ENCODE measurements at places on chromosomes 11 and 22.

- DNase-seq = no peak
These were observed 37.4 kb upstream of the TOLLIP start for GRCh38 chr11:1346669-1347390.

GRCh38 chr22:49152127-49152938 is 675.3 kb downstream of the BRD1 start:
- DNase-seq = no peak

- DNase-seq = no peak
These were observed 35.4 kb downstream of the MOB2 start for GRCh38 chr11:1450949-1451710.

DNA sequence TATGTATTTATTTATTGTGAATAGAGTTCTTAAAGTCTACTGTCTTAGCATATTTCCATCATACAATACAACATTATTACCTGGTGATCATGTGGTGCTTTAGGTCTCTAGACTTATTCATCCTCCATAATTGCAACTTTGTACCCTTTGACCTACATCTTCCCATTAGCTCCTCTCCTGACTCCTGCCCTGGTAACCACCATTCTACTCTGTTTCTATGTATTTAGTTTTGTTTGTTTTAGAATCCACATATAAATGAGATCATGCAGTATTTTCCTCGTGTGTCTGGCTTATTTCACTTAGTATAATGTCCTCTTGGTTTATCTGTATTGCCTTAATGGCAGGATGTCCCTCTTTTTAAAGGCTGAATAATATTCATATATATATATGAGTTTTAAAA is 22.7 kb downstream of the NCAM1 start:
- DNase-seq = no peak

GRCh38 chr11:44684859-44685281 is 41.9 kb upstream of the TSPAN18 start:
- DNase-seq = no peak

DNA sequence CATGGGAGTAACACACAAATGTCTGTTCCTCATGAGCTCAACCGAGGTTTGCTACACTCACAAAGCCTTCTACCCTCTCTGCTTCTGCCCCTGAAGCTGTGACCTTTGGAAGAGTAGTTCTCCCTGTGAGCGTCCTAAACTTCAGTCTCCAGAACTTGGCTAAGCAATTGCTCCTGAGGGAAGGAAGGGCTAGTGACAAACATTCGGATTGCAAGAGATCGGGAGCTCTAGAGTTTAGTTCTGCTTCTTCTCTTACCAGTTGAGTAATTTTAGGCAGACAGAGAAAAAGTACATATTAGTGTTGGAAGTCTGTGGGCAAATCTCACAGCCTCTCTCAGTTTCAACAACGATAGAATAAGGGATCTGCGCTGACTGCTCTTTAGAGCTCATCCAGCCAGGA is 27.3 kb upstream of the ELF5 start:
- no peak for DNase-seq

- no peak for DNase-seq
These were observed 3.2 kb upstream of the CACNA1I start for GRCh38 chr22:39567135-39567946.

DNA sequence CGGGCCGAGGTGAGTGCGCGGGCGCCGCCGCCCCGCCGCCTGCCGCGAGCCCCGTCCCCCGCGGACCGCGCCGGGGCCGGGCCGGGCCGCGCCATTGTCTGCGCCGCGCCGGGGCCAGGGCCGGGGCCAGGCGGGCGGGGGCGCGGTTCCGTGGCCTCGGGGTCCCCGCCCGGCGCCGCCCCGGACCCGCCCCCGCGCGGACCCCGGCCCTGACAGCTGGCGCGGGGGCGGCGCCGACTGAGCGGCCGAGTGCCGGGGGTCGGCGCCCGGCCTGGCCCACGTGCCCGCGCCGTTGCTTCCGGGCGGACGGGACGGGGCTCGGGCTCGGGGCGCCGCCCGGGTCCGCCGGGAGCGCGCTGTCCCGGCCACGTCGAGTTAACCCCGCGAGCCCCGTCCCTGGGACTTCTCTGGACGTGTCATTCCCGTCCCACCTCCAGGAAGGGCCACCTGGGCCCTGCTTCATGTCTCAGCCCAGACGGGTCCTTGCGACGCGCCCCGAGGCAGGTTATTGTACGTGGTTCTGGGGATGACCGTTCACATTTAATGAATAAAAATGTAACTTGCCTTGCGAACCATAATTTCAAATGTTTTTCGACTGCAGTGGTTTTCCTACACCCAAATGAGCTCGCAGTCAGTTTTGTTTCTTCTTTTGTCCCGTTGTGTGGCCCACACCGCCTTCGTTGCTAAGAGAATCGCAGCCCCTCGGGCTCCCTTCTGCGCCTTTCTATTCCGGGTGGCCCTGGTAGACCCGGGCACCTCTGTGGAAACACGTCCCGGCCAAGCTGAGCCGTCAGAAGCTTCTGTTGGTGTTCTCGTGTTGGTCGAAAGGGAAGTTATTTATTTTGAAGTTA is 562 bp downstream of the ZBED4 start:
- DNase-seq = peak; percentile 37

- no peak for DNase-seq
These were observed 38.9 kb upstream of the MN1 start for GRCh38 chr22:27840436-27840835.

DNA sequence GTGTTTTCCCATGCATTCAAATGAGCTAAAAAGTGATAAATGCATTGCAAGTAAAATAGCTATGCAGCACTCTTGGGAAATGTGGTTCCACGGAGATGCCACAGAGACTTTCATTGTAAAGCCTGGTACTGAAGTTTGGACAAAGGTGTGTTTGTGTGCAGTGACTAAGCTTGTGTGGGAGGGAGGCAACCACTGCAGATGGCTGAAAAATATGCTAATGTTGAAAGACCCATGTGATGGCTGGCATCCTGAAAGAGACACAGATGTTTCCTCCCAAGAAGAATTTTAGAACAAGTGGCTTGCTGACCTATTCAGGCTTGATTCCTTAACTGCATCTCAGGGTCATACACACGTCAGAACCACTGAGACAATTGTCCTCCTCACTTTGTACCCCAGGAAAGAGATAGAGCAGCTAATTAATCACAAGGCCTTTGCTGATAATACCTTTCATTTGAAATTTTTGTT is 73.8 kb downstream of the FAM76B start:
- no peak for DNase-seq

- no peak for DNase-seq
These were observed 34.5 kb upstream of the PAMR1 start for GRCh38 chr11:35559949-35560348.

DNA sequence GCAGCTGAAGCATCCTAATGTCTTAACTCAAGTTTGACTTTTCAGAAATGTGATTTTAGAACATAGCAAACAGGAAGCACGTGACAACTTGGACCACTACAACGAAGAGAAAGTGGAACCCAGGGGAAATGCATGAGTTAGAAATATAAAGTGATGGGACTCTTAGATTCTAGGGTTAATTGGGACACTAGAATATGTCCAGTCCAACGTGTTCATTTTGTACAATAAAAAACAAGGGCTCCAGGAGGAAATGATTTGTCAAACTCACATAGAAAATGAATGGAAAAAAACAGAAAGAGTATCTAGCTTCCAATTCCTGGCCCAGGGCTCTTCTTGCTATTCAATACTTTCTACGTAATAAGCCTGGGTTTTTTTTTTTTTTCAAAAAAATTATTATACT is 30.7 kb downstream of the TIMP3 start:
- DNase-seq = no peak

- no peak for DNase-seq
These were observed 64.2 kb downstream of the FLI1 start for GRCh38 chr11:128757886-128758612.

GRCh38 chr11:125451400-125452124 is 44.5 kb downstream of the FEZ1 start:
- no peak for DNase-seq

GRCh38 chr11:113623114-113623513 is 83.0 kb downstream of the TMPRSS5 start:
- no peak for DNase-seq

DNA sequence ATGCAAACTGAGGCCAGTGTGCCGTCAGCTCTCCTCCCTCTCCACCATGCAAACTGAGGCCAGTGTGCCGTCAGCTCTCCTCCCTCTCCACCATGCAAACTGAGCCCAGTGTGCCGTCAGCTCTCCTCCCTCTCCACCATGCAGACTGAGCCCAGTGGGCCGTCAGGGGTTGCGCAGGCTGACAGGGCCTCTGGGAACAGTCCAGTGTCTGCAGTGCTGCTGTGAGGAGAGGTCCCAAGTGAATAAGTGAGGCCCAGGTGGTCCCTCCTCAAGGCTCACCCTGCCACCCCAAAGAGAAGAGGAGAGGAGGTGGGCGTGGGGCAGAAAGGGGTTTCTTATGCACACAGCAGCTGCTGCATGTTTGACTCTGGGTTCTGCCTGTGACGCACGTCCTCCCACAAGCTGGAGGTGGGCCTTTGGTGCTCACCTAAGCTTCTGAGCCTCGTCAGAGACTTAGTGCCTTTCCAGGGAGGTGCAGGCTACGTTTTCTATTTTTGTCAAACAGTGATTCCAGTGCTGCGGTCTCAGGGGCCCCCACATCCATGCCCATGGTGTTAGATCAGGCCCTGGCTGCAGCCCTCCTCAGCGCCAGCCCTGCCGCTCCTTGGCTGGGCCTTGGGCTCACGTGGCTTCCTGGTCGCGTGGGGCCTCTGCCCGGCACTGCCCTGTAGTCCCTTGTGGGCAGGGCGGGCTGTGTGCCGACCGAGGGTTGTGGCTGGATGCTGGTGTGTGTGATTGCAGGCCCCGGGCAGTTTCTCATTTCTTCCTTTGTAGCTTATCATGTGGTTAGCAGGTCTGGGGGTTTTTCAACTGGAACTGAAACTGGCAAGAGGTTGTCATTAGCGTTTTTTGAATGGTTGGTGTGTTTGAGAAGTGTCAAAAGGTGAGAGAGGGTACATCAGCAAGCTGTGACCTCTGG is 7.1 kb downstream of the TPCN2 start:
- no peak for DNase-seq

GRCh38 chr11:108370990-108371389 is 96.3 kb downstream of the C11orf65 start:
- peak; percentile 51 for DNase-seq

GRCh38 chr11:12569499-12570425 is 104.5 kb upstream of the TEAD1 start:
- no peak for DNase-seq

- peak; percentile 83 for DNase-seq
These were observed 974 bp downstream of the DGCR8 start for GRCh38 chr22:20080776-20081654.

DNA sequence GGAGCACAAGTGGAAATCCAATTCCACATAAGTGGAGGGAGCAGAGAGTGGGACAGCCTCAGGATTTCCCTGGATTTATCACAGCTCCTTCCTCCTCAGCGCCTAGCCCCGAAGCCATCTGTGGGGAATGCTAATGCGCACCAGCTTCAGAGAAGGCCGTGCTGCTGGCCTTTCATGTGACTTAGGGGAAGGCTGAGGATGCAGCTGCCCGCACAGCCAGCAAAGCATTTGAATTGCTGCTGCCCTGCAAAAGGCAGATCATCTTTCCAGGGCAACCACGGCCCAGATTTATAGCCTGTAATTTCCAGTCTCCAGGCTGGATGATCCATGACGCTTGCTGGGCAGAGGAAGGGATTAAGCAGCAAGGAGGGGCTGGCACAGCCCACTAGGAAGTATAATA is 29.9 kb downstream of the SYN3 start:
- DNase-seq = no peak

GRCh38 chr11:75388386-75389275 is 10.7 kb upstream of the RPS3 start:
- DNase-seq = peak; percentile 84

- DNase-seq = peak; percentile 12
These were observed 55.5 kb downstream of the ABTB2 start for GRCh38 chr11:34302046-34302921.

DNA sequence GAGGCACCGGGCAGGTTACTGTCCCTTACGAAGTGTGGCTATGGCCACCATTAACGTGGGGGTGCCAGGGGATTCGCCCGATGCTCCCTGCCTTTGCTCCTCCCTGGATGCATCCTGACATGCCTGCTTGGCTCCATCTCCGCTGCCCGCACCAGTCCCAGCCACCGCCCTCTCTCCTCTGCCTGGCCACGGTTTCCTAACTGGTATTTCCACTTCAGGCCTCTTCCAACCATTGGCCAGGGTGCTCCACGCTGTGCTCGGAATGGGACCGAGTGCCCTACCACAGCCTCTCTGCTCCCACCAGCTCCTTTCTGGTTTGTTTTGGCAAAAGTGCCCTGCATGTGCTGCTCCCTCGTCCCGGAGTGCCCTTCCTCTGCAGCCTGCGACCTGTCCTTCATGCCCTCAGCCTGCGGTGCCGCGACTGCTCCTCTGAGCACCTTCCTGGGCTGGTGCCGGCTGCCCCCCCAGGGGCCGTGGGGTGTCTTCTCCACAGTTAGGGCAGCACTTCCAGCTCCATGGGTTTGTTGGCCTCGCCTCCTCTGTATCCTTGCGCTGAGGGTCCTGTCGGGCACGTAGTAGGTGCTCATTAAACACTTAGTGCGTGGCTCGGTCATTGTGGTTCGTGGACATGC is 12.6 kb upstream of the GRAMD4 start:
- no peak for DNase-seq

GRCh38 chr11:78414321-78415051 is 3.1 kb downstream of the GAB2 start:
- DNase-seq = peak; percentile 48

DNA sequence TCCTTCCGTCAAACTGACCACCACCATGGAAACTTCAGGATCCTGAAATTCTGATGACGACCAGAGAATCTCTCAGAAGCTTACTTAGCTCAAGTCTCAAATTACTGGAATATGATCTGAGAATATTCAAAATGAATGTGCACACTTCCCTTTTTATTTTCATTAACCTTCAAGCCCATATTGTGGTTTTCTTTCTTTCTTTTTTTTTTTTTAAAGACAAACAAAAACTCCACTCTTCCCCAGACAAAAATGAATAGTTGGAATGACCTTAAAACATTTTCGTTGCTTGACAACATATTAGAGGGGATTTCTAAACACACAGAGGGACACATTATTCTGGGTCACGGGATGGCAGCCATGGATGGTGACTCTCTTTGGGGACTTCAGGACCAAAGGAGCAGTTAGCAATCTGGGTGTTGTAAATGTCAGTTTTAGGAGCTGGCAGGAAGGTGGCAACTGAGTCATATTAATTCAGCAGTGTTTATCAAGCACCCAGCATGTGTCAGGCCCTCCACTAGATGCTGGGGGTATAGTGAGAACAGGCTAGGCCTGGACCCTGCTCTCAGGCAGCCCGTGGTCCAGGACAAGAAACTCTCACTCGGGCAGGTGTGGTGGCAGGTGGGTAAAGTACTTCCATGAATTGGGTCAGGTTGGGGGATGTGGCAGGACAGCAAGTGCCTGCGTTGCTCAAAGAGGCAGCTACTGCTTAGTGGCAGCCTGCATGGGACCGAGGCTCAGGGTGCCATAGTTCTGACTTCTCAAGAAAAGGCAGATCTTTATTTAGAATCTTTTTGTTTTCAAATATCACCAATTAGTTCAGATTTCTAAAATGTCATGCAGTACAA is 126.1 kb downstream of the HIPK3 start:
- DNase-seq = no peak

DNA sequence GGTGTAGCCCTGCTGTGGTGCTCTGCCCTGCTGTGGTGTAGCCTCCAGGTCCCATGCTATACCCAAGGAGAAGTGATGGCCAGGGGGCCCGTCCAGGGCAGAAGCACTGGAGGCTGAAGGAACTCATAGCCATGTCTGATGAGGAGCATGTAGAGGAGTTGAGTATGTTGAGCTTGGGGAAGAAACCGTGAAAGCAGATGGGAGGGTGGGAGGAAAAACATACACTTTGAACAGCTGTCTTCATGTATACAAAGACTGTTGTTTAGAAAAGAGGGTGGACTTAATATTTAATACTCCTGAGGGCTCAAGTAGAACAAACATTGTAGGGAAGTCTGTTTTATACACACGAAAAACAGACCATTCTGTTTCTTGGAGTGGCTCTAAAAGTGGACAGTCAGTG is 26.6 kb upstream of the TTC12 start:
- no peak for DNase-seq

GRCh38 chr22:30572840-30573593 is 1.4 kb downstream of the GAL3ST1 start:
- DNase-seq = no peak

Data from RKO (cell line).